ENCODE measurements at places on chromosomes 13 and 19. TPM values are rescaled to one million over a fixed set of nuclear protein-coding genes. Genes with fewer than 3 reads are reported as not detected.

KDELR1 gene
- total RNA-seq: 400 TPM

KLC3 gene
- 1.1 TPM for total RNA-seq

RFPL4A gene
- 0.35 TPM for total RNA-seq

AP1M1 gene
- total RNA-seq: 65.0 TPM

KRTDAP gene
- not detected for total RNA-seq

NALCN gene
- 3.2 TPM for total RNA-seq

C19orf38 gene
- not detected for total RNA-seq

KIR3DL2 gene
- total RNA-seq: not detected

ZNF667 gene
- not detected for total RNA-seq

SLC6A16 gene
- 1.6 TPM for total RNA-seq

CEACAM7 gene
- 0.14 TPM for total RNA-seq

GDF15 gene
- 31.3 TPM for total RNA-seq

EPSTI1 gene
- 0.20 TPM for total RNA-seq

DPF1 gene
- 3.8 TPM for total RNA-seq

IGFL3 gene
- 0.40 TPM for total RNA-seq

SGCG gene
- not detected for total RNA-seq

ALG5 gene
- 38.0 TPM for total RNA-seq
